ENCODE measurements at places on chromosomes 16 and 17.

DNA sequence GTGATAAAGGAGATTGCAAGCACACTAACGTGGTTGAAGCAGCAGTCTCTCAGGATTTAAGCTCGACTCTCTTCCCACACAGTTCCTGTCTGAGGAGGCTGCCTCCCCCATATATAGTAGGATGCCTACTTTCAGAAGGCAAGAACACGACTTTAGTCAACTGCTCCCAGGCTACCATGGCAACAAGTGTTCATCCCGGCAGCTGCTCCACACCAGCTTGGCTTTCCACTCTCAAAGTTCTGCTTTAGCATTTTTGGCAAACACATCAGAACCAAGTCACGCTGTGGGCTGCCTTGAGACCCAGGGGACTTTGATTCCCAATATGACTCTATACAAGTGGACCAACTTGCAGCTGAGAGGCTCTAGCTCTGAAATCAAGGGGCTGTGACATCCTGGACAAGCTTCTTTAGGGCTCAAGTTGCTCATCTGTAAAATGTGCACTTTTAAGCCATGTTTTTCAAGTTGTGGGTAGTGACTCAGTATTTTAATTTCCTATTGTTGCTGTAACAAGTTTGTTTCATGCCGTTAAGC, 16.5 kb downstream of the ZP2 start:
- no peak for DNase-seq

- DNase-seq = no peak
These were observed 7.7 kb downstream of the MIEF2 start for GRCh38 chr17:18267927-18268711.

GRCh38 chr17:10805911-10806310, 2.0 kb upstream of the TMEM238L start:
- no peak for DNase-seq

- no peak for DNase-seq
These were observed 64.9 kb downstream of the PLD6 start for GRCh38 chr17:17141279-17141678.

DNA sequence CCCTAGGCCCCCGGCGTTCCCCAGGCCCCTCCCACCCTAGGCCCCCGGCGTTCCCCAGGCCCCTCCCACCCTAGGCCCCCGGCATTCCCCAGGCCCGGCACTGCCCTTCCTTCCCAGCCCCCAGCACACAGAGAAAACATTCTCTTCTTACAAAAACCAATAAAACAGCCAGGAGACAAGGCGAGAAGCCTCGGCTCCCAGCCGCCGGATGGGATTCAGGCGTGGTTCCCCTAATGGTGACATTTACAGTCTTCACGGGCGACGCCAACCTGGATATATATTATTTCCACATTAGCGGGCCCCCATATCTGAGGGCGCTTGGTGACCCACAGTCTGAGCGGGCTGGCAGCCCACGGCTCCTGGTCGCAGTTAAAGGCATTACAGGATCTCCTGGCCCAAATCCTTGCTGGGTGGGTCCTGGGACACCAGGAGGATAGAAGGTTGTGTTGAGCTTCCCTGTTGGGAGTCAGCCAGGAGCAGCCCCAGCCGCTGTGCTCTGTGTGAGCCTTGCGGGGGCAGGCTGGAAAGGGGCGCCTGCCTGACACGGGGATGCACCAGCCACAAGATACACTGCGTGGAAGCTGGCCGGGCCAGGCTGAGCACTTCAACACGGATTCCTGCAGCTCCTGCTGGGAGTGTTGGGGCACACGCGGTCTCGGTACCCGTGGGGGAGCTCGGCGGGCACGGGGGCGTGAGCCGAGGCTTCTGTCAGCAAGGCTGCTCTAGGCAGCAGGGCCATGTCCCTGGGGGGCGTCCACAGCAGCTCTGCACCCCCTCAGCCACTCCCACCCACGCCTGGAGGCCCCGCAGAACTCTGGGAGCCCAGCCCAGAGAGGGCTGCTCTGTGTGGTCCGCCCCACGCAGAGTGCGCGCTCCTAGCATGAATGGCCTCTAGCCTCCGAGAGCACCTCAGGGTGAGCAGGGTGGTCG, 83.7 kb downstream of the LMF1 start:
- DNase-seq = no peak

DNA sequence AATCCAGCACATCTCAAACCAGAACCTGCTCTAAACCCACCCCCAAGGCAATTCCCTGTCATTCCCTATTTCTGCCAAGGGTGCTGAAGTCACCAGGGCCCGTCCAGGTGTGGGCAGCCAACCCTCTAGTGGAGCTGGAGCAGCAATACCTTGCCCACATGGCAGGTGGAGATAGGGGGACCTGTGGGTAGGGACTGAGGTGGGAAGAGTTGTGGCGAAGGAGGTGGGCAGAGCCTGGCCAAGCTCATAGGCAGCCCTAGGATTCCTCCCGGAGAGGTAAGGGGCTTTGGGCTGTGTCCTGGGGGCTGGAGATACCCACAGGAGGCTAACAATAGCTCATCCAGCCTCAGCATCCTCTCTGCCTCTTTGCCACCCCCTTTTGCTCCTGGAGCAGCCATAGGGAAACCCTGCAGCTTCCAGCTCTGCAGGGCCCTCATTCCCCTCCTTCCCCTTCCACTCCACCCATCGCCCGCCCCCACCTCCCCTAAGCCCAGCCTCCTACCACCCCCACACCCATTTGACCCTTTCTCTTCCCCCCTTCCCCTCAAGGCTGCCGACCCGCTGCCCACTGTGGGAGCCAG, 30.4 kb upstream of the CRHR1 start:
- DNase-seq = no peak

DNA sequence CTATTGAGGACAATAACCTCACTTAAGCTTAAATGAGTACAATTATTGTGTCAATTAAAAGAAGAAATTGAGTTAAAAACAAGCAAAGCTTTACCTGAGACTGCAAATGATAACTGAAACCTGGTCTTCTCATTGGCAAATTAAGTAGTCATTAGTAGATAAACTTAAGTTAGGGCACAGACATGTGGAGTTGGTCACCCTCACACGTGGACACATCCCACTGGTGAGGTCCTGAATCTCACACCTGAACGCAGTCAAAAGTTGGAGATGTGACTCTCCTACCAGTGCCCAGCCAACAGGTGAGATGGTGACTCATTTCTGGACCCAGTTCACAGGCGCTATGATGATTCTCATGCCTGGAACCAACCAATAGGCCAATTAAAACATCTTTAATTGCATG, 311.6 kb downstream of the FOXL1 start:
- DNase-seq = no peak

DNA sequence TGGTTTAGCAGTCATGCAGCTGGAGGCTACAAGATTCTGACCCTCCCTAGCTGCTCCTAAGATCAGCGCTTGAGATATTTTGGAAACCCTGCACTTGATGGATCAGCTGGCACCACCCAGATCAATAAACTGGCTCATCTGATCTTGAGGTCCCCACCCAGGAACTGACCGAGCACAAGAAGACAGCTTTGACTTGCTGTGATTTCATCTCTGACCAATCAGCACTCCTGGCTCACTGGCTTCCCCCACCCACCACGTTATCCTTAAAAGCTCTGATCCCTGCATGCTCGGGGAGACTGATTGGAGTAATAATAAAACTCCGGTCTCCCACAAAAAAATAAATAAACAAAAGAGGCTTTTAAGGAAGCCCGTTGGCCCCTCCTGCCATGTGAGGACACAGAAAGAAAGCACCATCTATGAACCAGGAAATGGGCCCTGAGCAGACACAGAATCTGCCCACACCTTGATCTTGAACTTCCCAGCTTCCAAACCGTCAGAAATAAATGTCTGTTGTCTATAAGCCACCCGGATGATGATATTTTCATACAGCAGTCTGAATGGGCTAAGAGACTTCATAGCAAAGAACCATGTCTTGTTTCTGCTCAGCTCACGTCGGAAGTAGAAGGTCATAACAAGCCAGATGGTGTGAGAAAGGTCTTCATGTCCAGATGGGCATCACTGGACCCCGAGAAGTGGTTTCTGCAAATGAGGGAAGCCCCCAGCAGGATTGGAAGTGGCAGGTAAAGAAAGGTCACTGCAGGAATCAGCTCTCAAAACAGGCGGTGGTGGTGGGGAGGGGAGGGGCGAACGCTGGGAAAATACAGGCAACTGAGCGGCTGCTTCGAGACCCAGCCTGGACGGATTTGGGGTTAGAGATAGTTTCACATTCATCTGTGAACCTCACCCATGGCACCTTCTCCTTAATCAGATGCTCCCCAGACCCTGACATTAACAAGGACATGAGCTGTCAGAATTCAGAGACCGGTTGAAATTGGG, 19.8 kb upstream of the RPH3AL start:
- DNase-seq = no peak

GRCh38 chr17:50421308-50422051, 4.5 kb upstream of the ACSF2 start:
- DNase-seq = no peak

GRCh38 chr16:19289811-19290485, 4.4 kb downstream of the CLEC19A start:
- no peak for DNase-seq

DNA sequence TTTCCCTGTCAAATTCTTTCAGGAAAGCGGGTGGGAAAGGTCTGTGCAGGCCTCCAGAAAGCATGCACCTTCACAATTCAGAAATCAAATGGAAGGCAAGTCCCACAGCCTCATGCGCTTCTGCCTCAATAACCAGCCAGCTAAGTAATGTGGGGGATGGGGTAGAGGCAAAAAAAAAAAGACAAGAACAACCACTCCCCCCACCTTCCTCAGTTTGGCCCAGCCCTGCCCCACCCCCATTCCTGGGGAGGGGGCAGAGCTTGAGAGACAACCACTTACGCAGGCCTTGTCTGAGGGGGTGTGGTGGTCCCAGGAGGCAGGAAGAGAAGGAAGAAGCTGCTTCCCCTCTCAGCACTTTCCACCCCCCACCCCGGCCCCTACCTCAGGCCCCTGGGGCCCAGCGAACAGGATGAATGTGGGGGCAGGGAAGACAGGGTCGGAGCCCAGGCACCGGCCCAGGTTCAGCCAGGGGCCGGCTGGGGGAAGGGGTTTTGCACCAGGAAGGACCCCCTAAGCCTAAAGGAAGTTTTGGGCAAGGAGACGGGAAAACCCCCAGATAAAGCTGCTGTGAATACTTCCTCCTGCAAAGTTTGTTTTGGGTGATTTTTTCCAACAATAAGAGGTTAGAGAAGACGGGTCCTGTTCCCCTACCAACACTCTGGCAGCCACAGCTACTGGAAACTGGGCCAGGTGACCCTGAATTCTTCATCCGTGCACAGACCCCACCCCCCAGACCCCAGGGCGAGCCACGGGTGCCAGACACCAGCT, 1.2 kb downstream of the JUP start:
- DNase-seq = no peak

- DNase-seq = no peak
These were observed 30.7 kb upstream of the RPTOR start for GRCh38 chr17:80513892-80514291.

DNA sequence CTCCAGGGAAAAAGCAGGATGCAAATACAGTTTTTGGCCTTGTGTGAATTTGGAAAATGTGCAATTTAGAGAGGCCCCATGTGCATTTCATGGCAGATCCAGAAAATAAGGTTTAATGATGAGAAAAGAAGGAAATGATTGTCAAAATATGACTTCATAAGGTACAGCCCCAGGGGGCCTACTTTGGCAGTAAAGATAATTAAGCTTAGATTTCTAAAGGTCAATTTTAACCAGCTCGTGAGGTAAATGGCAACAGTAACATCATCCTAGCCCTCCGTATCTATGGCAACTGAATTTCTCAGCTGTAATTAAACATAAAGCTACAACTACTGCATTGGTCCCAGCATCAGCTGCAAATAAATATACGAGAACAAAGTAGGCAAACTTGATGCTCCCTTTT, 30.0 kb upstream of the PRSS54 start:
- DNase-seq = no peak

- DNase-seq = no peak
These were observed 4.5 kb upstream of the HEXIM1 start for GRCh38 chr17:45143767-45144198.

- no peak for DNase-seq
These were observed 21.5 kb downstream of the MARCHF10 start for GRCh38 chr17:62786646-62787045.

DNA sequence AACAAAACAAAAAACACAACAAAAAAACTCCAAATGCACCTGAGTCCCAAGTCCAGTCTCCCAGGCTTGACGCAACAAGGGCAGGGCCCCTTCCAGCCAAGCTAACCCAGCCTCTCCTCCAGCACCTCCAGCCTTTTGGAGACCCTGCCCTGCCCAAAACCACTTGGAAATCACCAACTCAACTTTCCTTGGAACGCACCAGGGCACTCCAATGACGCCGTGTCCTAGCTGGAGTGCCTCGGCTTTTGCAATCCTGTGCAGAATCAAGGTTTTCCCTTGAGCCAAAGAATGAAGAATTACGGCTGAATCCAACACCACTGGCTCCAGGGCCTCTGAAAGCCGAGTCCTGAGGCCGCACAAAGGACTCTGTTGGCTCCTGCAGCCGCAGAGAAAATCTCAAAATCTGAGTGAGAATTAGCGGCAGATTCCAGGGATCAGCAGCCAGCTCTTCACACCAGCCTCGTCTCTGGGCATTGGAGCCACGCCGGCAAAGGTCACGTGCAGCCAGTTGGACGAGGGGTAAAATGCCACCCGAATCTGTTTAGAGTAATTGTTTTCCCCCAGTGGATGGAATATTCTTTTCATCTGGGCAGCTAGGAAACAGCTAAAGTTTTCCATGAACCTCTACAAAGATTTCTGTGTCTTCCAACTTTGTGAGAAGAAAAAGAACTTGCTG, 9.7 kb upstream of the BAIAP2 start:
- DNase-seq = no peak

- no peak for DNase-seq
These were observed 86.9 kb downstream of the RBBP6 start for GRCh38 chr16:24626256-24626655.

- no peak for DNase-seq
These were observed 260.2 kb upstream of the N4BP1 start for GRCh38 chr16:48870141-48870540.

DNA sequence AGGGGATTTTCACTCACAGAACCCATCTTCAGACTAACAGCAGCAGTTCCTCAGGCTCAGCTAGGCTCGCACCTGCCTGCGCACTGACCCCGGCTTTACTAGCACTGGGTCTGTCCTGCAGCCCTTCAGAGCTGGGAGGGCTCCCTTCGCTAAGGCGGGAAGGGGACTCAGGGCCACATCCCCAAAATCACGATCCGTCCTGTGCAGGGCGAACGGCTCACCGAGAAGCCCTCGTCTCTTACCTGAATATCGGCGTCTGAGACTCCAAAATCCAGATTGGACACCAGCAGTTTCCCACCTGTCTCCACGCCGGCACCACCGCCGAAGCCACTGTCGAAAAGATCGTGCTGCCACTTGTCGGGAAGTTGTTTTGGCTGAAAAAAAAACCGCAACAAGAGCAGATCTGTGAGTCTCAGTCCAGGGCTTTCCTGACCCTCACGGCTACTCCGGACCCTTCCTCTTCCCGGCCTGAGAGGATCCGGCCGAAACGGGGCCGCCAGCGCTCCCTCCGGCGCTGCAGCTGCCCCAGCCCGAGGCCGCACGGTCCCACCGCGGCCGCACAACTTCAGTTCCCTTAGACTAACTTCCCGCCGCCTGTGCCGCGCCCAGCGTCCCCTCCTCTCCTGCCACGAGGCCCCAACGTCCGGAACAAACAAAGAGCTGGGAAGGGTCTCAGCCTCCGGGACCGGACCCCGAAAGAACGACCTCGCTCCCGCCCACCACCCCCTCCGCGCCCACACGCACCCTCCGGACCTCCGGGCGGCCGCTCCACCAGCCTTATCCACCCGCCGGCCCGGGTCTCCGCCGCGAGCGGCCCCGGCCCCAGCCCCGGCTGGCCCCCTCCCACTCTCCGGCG, 711 bp downstream of the ALYREF start:
- DNase-seq = no peak

- DNase-seq = no peak
These were observed 220.0 kb downstream of the ZNF423 start for GRCh38 chr16:49635591-49636581.

Data from stimulated activated CD8-positive, alpha-beta memory T cell treated with anti-CD3 and anti-CD28 coated beads, Interleukin-12 subunit alpha, Interleukin-12 subunit beta, amount 100 ng/mL, for 1 hour (primary cell).